CD4-positive, alpha-beta T cell treated with Interleukin-1 beta for 1 hour (primary cell): ENCODE measurements at places on chromosomes 13 and 19.
A peak's percentile ranks its signal among the peaks of the same experiment; 100 is the strongest.

DNA sequence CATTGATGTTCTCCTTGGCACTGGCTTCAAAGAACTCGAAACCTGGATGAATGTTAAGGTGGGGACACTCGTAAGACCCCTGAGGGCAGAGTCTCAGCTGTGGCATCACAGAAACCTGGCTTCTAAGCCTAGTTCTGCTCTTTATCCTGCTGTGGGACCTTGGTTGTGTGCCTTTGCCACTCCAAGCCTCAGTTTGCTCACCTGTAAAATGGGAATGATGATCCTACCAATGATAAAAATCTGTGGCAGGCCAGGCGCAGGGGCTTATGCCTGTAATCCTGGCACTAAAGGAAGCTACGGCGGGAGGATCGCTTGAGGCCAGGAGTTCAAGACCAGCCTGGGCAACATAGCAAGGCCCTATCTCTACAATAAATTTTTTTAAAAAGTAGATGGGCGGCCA lies 13.9 kb downstream of the RAB3D start:
- DNase-seq = no peak

DNA sequence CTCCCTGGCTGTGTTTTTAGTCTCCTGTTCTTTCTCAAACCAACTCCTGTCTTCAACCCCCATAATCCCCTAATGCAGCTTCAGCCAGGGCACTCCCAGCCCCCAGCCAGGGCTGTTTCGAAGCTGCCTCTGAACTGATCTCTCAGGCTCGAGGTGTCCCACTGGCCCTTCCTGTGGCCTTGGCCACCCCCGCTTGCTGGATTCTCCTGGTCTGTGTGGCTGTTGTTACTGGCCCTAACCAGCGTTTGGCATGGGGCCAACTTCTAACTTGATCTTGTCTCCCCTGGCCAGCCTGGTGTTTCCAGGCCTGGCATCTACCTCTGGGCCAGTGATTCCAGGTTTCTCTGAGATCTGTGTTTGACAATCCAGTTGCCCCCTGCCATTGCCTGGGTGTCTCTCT lies 11.0 kb downstream of the XAB2 start:
- no peak for DNase-seq

DNA sequence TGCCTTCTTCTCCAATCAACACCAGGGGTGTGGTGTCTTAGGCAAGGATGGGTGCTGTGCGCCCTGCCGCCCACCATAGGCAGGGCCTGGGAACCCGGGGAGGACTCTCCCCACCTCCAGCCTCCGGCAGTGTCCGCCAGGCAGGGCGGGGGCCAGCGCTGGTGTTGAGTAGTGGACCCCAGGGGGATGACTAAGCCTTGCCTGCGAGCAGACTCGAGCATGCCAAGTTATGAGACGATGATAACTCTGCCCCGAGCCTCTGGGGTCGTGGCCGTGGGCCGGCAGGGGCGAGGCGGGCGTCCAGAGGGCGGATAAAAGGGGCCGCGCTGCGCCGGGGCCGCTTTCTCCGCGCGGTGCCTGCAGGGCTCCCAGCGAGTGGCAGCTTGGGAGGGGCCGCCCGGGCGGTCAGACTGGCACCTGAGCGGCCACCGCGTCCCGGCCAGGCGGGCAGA lies at the start of gene MEDAG:
Gene MEDAG (plus strand): TSS at position 340 of the 452 bp plus-strand sequence. CDS start 245 bp downstream, outside the sequence.
- no peak for DNase-seq

- no peak for DNase-seq
These were observed 9.2 kb downstream of the ZNF296 start for GRCh38 chr19:45066921-45067661.

DNA sequence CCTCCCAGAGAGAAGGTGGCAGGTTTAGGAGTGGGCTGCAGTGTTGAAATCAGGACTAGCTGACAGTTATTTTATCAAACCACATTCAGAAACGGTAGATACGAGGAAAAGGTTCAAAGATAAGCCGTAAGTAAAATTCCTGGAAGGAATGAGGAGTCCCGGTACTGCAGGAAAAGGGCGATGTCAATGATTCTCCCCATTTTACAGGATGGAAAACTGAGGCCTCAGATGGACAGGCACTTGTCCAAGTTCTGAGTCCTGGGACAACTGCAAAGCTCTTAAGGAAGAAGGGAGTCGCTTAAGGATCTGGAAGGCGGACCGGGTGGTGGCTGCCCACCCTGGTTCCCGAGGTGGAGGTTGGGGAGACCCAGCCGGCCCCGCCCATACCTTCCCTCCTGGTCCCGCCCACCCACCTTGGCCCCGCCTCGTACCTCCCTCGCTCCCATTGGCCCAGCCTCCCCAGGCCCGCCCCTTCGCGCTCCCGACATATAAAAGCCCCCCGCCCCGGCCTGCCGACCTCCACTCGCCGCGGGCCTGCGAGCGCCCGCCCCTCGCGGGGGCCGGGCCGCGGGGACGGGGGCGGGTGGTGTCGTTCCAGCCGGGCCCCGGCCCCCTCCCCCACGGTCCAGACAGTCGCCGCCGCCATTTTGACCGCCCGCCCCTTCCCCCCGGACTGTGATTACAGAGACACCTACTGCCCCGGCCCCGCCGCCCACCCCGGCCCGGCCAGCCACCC lies 603 bp downstream of the RFX1 start:
- peak; percentile 93 for DNase-seq

DNA sequence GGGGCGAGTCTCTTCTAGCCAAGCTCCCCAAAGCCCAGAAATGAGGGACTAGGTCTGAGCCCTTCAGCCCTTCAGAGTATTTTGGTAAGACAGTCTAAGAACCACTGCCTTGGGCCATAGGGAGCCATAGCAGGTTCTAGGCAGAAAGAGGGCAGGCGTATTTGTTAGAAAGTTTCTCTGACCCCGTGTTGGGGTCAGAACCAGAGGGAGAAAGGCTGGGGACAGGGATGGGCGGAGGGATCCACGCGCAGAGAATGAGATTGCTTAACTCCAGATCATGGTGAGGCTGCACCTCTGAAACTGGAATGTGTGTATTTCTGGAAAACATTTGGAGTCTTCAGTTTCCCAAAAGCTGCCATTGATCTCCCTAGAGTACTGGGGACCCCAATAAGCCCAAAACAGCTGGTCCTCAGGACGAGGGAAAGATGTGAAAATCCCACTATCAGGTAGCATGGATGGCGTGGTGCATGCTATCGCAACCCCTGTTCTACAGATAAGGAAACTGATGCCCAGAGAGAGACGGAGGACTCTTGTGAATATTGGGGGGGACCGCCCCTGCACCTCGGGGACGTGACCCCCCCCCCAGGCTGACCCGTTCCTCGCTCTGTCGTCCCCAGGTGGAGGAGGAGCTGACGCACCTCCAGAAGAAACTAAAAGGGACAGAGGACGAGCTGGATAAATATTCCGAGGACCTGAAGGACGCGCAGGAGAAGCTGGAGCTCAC lies 703 bp upstream of the TPM4 start:
- no peak for DNase-seq

- peak; percentile 62 for DNase-seq
These were observed 6.0 kb upstream of the TNFAIP8L1 start for GRCh38 chr19:4633140-4633967.

DNA sequence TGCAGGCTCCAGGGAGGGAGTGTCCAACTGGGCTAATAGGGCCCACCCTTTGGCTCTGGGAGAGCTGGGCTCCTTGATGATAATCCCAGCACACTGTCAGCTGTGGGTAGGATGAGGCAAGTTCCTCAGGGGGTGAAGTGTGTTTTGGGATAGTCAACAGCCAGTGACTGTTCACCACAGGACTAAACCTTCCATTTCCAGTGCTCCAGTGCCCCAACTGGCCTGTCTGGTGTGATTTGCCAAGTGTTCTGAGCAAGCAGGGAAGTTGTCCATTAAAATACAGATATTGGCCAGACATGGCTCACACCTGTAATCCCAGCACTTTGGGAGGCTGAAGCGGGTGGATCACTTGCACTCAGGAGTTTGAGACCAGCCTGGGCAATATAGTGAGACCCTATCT lies 150.9 kb downstream of the TM9SF2 start:
- no peak for DNase-seq

GRCh38 chr19:44447916-44448674 lies at the start of gene ZNF229:
Gene ZNF229, minus strand, starts transcription at chr19:44448472. Its CDS starts 5,625 bp downstream, at chr19:44442847.
- DNase-seq = peak; percentile 63

GRCh38 chr13:22761709-22762108 lies 419.1 kb upstream of the SGCG start:
- DNase-seq = no peak

GRCh38 chr19:38266981-38267597 lies 2.7 kb downstream of the SPINT2 start:
- no peak for DNase-seq

DNA sequence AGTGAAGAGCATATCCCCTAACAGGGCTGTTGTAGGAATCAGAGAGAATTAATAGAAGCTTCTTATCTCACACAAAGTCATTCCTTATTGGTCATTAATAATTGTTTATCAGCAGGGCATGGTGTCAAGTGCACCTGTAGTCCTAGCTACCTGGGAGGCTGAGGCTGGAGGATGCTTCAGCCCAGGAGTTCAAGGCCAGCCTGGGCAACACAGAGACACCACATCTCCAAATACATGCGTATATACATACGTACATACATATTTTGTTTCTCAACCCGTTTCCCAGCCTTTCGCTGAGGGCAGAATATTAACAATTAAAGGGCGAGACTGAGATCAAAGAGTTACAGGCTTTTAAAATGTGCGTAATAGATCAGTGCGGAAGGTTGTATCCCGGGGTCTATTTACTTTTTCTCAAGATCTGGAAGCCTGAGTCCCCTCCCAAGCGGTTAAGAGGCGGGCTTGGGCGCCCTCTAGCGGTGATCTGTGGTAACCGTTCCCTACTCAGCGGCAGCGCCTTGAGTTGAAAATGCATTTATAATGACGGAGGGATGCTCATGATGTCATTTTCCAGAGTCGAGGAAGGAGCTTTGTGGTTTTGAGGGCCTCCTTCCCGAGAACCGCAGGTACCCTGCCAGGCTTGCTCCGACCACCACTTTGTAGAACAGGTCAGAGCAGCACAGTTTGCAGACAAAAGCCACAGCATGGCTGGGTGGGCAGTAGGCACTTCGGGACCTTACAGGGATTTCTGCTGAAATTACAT lies 169.6 kb upstream of the GPR12 start:
- peak; percentile 59 for DNase-seq

DNA sequence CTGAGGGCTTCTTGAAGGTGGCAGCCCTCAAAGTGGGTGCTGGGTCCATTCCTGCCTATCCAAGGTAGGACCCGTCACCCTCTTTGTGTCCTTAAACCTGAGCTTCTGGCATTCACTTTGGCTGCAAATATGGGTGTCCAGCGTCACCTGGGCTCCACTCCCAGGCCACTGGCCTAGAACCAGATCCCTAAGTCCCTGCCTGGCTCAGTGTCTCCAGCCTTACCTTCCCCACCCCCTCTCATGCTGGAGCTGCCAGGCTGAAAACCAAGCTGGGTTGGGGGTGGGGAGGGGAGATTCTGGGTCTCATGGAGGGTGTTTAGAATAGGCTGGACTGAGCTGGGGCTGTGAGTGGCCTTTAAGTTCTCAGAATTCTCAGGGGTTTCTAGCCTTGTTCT lies 12.4 kb downstream of the PDE4A start:
- DNase-seq = no peak

- no peak for DNase-seq
These were observed 7.0 kb downstream of the KLF5 start for GRCh38 chr13:73065665-73066340.

DNA sequence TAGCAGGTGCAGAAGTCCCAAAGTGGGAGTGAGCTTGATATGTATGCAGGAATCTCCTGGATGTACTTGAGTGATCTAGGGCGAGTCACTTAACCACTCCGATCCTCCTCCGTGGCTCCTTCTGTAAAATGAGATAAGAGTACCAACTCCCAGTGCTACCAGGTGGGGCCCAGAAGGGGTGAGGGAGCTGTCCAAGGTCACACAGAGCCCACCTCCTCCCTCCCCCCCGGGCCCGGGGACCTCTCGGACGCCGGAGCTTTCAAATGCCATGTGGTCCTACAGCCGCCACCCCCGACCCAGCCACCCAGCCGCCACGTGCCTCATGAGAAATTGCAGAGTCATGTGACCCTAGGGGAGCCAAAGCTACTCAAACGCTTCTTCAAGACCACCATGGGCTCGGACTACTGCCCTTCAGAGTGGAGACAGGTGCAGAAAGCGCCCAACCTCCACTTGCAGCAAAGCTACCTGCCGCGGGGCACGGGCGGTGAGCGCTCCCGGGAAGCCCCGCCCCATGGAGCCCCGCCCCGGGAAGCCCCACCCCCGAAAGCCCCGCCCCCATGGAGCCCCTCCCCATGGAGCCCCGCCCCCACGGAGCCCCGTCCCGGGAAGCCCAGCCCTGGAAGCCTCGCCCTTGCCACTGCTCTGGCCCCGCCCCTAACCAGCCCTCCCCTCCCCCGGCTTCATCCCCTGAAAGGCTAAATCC lies 10.1 kb upstream of the ZNF358 start:
- no peak for DNase-seq

GRCh38 chr13:35354285-35354684 lies 122.2 kb downstream of the MAB21L1 start:
- no peak for DNase-seq

- no peak for DNase-seq
These were observed 41.6 kb upstream of the HNRNPA1L2 start for GRCh38 chr13:52600666-52601065.

DNA sequence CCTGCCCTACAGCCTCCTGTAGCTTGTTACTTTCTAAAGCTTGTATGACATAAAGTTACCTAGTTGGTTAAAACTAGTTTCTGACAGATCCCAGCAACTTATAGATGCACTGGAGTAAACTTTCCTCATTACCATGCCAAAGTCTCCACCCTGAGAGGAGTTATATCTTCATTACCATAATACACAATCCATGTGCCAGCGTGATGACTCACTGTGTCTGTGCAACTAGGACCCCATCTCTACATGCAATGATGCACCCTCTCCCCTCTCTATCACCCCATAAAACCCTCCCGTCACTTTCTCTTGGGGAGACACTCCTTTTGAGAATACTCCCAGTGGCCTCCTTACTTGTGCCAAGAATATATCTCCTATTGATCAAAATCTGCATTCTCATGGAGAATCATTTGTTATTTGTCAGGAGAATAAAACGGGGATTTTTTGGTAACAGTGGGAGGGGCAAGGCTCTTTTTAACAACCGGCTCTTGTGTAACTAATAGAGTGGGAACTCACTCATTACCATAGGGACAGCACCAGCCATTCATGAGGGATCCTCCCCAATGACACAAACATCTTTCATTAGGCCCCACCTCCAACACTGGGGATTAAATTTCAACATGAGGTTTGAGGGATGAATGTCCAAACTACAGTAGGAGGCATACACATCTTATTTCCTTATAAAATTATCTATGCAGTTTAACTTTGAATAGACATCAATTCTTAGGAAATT lies 235.1 kb upstream of the ATXN8OS start:
- no peak for DNase-seq

- no peak for DNase-seq
These were observed 62.7 kb downstream of the MICU2 start for GRCh38 chr13:21541271-21541670.

- DNase-seq = peak; percentile 45
These were observed 21.1 kb downstream of the ZNF473 start for GRCh38 chr19:50046649-50047503.

- no peak for DNase-seq
These were observed 189.3 kb downstream of the TM9SF2 start for GRCh38 chr13:99690426-99691174.

- DNase-seq = no peak
These were observed 316.0 kb downstream of the PCDH9 start for GRCh38 chr13:66914155-66914554.

DNA sequence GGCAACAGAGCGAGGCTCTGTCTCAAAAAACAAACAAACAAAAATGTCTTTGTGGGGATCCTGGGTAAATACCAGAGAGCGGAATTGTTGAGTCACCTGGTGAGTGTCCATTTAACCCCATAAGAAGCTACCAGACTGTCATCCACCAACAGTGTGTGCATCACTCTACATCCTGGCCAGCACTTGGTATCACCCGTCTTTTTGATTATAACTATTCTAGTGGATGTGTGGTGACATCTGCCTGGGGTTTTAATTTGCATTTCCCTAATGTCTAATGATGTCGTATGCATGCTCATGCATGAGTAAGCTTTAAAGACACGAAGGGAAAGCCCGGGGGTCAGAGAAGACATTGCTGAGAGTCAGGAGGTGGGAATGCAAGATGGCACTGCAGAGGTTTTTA lies 126.7 kb upstream of the MRI1 start:
- no peak for DNase-seq
